ENCODE measurements at places on chromosomes 5 and 9.
A peak's percentile ranks its signal among the peaks of the same experiment; 100 is the strongest.

- no peak overlapping the region for H3K27ac ChIP-seq
- no peaks in the 10 kb centered on the region for H3K27me3 ChIP-seq
- H3K4me3 ChIP-seq = no peak overlapping the region
These were observed 376.6 kb downstream of the EFNA5 start for GRCh38 chr5:107294211-107294550.

DNA sequence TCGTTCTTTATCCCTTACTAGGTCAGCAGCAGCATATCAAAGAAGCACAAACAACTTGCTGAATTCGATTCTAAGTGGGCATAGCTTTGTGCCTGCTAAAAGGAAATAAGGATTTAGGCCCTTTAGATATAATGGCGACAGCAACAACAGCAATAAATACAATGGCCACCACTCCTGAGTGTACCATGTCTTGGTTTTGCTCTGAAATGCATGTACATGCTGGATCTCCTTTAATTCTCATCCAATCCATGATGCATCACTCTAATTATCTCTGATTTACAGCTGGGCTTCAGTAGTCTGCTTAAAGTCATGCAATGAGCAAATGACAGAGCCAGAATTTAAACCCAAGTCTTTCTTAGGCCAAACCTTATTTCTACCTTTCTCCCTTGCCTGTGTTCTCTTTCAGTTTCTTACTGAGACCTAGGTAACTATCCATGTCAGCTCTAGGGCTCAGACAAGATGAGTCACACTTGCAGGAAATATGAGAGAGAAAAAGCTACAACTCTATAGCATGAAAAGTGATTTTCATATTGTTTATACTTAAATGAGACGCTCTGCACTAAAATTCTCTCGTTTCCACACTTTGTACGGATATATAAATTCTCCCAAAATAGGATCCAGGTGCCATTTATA lies 111.8 kb downstream of the HMHB1 start:
- H3K36me3 ChIP-seq = no peaks in the 10 kb centered on the region
- H3K4me1 ChIP-seq = no peaks in the 10 kb centered on the region
- H3K27ac ChIP-seq = no peak overlapping the region
- no peak for DNase-seq
- H3K27me3 ChIP-seq = no peaks in the 10 kb centered on the region
- no peak overlapping the region for H3K4me3 ChIP-seq

DNA sequence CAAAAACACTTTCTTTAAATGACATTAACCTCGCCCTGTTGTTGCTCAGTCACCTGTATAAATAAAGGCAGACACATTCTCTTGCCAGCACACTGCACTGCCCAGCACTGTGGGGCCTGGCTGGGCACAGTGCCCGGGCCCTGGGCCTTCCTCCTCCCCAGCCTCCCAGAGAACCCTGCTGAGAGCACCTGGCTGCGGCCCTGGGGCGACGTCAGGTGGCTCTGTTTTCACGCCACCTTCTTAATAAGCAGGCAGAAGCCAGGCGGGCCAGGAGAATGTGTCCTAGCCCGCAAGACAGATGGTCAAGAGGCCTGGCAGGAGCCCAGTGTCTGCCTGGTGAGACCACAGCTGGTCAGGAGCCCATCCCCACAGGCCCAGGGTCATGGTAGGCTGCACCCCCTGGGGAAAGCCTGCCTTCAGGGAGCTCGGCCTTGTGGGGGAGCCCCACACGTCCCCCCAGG lies 8.2 kb upstream of the AGPAT2 start:
- no peak overlapping the region for H3K4me3 ChIP-seq
- DNase-seq = no peak
- no peaks in the 10 kb centered on the region for H3K27me3 ChIP-seq
- H3K27ac ChIP-seq = no peak overlapping the region

DNA sequence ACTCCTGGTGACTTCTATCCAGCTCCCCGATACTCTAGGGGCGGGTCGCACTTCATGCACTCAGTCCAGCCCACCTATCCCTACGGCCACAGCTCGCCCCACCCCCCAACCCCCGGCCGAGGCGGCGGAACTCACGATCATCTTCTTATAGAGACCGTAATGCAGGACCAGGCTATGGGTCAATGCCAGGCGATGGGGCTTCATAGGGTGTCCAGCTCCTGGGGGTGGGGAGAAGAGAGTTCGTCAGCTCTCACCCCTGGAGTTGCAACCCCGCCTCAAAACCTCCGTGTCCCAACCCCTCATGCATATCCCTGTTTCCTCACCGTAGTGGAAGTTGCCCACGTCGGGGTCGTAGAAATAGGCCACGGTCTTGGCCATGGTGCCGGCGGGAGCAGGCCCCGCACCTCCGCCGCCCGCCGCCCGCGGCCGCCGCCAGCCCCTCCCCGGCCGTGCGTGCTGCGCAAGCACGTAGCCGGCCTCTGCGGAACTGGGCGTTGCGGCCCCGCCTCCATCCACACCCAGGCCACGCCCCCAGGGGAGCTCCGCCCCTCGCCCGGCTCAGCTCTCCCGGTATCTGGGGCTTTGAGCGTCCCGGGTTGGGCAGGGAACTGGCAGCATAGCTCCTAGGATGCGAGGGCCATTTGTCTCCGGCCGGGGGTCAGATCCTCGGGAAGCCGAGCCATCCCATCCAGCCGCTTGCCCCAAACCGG lies at the start of the genes HDAC3 and RELL2:
HDAC3 (minus strand) TSS at position 437 of the 710 bp plus-strand sequence; CDS start at position 378, 59 bp downstream.
RELL2 (plus strand) TSS at position 585 of the 710 bp plus-strand sequence. CDS start 1,229 bp downstream, outside the sequence.
- H3K36me3 ChIP-seq = no peaks in the 10 kb centered on the region
- no peaks in the 10 kb centered on the region for H3K27me3 ChIP-seq
- DNase-seq = peak; percentile 91
- H3K27ac ChIP-seq = peak within 1 kb of the TSS; percentile 81

DNA sequence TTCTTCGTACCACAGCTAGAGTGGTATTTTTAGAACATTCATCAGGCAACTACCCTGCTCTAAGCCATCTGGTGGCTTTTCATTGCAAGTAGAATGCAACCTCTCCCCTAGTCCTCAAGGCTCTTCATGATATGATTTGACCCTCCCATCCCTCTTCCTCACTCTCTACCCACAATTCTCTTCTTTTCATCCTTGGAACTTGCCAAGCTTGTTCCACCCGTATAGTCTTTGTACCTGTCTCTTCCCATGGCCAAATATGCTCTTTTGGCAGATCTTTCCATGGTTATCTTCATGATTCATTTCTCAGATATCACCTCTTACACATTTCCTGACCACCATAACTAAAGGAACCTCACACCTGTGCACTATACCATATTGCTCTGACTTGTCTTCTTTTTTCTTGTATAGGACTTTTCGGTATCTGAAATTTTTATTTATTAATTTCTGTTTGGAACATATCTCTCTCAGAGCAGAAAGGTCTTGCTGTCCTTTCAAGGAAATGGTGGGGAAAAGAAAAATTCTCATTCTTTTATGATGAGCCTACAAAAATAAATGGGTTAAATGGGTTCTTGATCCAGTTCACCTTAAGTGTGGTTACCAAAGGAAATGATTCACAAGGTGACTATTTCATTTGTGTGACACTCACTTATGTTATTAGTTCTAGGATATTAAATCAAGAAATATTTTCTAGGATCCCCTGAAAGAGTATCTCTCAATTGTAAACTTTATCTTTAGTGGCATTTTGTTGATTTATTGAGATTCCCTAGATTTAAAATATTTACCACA lies 3.7 kb upstream of the CD274 start:
- no peaks in the 10 kb centered on the region for H3K36me3 ChIP-seq
- no peak for DNase-seq
- no peak overlapping the region for H3K4me3 ChIP-seq
- no peak overlapping the region for H3K27ac ChIP-seq
- H3K27me3 ChIP-seq = no peaks in the 10 kb centered on the region

GRCh38 chr5:372996-373709 lies 51.6 kb downstream of the AHRR start:
- H3K4me1 ChIP-seq = peaks cover 25% of the 10 kb centered on the region
- DNase-seq = no peak
- H3K4me3 ChIP-seq = no peak overlapping the region
- H3K36me3 ChIP-seq = no peaks in the 10 kb centered on the region
- H3K27me3 ChIP-seq = no peaks in the 10 kb centered on the region
- peak overlapping the region; percentile 56 for H3K27ac ChIP-seq

DNA sequence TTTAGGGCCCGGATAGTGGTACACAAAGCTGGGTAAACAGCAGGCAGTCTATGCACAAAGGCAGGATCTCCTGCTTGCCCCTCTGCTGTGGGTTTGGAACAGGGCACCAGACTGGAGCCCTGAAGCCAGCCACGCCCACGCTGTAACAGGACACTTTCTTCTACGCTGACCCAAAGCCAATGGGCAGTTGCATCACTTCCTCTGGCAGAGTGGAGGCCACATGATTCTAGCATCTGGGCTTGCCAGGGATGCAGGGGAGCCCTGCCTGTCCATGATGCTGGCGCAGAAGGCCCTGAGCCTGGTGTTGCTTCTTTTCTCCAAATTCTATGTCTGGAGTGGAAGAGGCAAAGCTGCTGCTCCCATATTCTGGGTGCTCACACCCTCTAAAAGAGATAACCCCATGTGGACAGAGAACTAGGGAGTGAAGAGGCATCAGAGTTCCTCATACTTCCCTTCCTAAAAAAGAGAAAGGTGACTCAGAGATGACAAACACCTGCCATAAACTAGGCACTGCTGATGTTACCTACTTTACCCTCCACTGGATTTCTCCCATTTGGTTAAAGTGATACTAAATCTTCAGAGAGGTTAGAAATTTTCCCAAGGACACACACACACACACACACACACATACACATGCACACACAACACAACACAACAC lies 260.3 kb upstream of the KLF4 start:
- H3K36me3 ChIP-seq = no peaks in the 10 kb centered on the region
- DNase-seq = peak; percentile 95
- no peaks in the 10 kb centered on the region for H3K27me3 ChIP-seq
- H3K4me3 ChIP-seq = no peak overlapping the region

DNA sequence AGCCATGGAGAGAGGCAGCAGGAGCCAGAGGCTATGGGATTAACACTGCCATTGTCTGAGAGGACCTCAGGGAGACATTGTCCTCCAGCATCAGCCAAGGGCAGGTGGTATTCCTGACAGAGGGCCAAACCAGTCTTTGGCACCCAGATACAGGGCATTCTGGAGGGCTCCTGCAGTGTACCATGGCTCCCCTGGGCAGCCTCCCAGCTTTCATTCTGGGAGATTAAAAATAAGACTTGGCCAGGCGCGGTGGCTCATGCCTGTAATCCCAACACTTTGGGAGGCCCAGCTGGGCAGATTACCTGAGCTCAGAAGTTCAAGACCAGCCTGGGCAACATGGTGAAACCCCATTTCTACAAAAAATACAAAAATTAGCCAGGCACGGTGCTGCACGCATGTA lies 4.2 kb downstream of the MTAP start:
- H3K27ac ChIP-seq = no peak overlapping the region
- no peaks in the 10 kb centered on the region for H3K36me3 ChIP-seq
- DNase-seq = no peak
- no peak overlapping the region for H3K4me3 ChIP-seq
- peaks cover 8% of the 10 kb centered on the region for H3K4me1 ChIP-seq

GRCh38 chr5:134242146-134242545 lies 16.3 kb upstream of the PPP2CA start:
- H3K36me3 ChIP-seq = no peaks in the 10 kb centered on the region
- H3K4me1 ChIP-seq = peaks cover 9% of the 10 kb centered on the region
- no peak for DNase-seq
- H3K27ac ChIP-seq = no peak overlapping the region

DNA sequence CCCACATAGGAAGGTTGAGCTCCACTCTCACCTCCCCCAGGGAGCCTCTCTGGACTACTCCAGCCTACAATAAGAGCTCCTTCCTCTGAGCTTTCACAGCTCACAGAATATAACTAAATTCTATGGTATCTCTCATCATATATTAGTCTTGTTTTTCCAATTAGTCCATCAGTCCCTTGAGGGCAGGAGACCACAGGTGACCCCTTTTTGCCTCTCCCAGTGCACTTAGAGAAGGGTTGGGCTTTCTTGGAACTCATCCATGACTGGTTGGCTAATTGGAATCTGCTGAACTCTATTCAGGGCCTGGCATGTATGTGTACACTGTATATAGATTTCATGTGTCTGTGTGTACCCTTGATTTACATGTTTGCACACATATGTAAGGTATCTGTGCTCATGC lies 50.4 kb upstream of the ARAP3 start:
- no peak overlapping the region for H3K4me3 ChIP-seq
- no peak overlapping the region for H3K27ac ChIP-seq
- no peaks in the 10 kb centered on the region for H3K36me3 ChIP-seq
- H3K27me3 ChIP-seq = no peaks in the 10 kb centered on the region
- no peaks in the 10 kb centered on the region for H3K4me1 ChIP-seq

DNA sequence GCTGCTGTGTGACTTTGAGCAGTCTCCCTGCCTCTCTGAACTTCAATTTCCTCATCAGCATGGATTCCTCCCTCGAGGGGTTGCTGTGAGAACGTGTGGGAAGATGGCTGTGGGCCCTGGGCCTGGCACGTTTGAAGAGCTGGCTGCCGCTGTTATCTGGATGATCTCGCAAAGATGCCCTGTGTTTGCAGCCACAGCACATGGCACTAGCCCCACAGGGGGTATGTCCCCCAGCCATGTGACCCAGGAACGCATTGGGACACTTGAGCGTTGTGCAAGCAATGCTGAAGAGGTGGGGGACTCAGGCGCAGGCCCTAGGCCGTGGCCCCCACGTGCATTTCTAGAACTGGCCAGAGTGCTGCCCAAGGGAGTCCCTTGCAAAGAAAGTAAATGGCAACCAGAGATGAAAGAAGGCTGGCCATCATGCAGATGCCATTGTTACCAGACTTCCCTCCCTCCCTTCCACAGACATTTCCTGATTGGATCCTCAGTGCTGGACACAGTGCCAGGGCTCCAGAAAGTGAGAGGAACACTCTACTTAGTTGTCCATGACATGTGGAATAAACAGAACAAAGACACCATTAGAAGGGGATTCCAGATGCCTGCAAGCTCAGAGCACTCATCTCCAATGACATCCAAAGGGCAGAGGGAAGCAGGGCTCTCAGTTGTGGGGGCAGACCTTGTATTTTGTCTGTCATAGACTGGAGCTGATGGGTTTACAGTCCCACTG lies 65.1 kb upstream of the NEURL1B start:
- H3K4me3 ChIP-seq = no peak overlapping the region
- DNase-seq = no peak
- H3K36me3 ChIP-seq = no peaks in the 10 kb centered on the region
- no peaks in the 10 kb centered on the region for H3K4me1 ChIP-seq

DNA sequence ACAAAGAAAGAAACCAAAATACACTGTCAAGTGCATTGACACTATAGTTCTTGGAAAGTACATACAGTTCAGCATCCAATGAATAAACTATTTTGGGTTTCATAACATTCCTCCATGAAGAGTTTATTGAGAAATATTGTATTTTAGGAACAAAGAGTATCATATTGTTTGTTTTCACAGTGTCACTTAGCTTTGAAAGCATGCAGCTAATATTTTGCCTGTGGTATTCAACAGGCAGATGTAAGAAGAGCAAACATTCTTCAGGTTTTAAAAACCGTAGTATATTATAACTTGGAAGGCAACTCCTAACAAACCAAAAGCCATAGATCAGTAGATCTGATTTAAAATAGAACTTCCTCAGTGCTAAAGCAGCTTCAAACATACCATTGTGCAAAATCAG lies 4.5 kb downstream of the PRELID2 start:
- no peak for DNase-seq
- peak overlapping the region; percentile 51 for H3K27ac ChIP-seq
- H3K4me3 ChIP-seq = no peak overlapping the region
- no peaks in the 10 kb centered on the region for H3K36me3 ChIP-seq
- no peaks in the 10 kb centered on the region for H3K27me3 ChIP-seq

All from tibial nerve (tissue), 4 donors.